ENCODE measurements at places on chromosomes 13 and 19.

GRCh38 chr19:56690670-56691069 is 19.1 kb upstream of the ZNF835 start:
- no peak for DNase-seq

DNA sequence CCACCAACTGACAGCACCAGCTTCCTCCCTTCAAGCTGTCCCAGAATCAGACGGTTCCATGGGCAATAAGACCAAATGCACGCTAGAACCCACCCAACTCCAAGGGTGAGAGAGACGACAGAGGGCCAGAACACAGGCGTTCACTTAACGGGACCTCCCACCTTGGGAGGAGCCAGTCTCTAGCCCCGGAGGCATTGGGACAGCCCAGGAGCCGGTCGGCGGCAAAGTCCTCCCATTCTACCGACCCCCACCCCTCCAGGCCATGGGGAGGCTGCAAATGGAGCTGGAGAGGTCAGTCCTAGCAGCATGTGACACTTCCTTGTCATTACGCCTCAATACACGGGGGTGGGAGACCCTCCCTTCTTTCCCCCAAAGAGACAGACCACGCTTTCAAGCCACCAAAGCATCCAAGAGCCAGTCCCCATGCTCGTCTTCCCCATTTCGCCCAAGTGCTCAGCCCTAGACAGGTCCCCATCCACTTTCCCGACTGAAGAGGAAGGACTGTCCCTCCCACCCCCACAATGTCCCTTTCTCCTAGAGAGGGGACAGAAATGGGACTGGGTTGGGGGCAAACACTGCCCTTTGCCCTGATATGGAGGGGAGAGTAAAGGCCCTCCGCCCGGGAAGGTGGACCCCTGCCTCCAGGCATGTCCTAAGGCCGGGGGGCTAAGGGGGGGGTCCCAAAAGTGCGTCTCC is 964 bp downstream of the KHSRP start:
- no peak for DNase-seq

DNA sequence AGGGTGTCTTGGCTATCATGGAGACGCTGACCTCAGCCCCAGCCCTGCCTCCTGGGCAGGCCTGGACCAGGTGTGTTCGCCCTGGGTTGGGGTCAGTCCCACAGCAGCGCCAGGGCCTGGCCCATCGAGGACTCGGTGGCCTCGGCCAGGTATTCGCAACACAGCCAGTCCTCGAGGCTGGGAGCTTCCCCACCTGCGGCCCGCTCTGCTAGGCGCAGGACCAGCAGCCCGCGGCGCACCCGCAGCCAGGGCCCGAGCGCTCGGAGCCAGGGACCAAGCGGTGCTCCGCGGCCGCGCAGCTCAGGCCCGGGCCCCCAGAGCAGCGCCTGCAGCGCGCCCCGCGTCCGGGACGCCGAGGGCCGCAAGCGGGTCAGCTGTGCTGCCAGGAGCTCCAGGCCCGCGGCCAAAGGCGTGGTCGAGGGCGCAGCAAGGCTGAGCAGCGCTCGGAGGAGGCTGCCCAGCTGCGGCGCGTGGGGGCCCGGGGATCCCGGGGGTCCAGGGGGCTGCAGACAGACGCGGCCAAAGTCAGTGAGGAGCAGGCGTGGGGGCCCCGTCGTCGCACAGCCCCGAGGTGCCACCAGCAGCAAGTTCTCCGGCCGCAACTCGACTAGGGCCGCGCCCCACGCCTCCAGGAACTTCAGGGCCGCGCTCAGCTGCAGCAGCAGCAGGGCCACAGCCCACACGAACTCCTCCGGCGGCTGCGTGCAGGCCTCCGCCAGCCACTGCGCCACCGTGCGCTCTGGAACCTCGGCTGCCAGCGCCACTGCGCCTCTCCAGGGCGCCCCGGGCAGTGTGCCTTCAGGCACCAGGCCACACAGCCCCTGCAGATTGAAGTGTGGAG is 6.2 kb downstream of the PEAK3 start:
- DNase-seq, result no peak

DNA sequence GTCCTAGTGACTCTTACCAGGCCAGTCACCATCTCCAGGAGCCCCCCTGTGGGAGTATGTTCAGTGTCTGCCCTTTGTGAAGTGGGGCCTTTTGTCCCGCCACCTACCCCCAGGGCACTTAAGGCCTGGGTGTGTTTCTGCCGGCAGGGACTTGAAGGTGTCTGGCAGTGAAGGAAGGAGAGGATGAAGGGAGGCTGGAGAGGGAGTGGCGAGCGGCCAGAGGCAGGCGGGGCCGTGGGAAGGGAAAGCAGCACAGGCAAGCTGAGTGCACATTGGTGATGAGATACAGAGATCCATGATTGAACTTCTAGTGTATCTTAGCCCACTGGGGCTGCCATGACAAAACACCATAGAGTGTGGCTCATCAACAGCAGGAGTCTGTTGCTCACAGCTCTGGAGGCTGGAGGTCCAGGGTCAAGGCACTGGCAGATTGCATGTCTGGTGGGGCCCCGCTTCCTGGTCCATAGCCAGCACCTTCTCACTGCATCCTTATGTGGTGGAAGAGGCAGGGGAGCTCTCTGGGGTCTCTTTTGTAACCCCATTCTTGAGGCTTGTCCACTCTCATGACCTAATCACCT is 17.5 kb downstream of the CUL4A start:
- no peak for DNase-seq

- no peak for DNase-seq
These were observed 3.8 kb upstream of the UQCR11 start for GRCh38 chr19:1609103-1609396.

DNA sequence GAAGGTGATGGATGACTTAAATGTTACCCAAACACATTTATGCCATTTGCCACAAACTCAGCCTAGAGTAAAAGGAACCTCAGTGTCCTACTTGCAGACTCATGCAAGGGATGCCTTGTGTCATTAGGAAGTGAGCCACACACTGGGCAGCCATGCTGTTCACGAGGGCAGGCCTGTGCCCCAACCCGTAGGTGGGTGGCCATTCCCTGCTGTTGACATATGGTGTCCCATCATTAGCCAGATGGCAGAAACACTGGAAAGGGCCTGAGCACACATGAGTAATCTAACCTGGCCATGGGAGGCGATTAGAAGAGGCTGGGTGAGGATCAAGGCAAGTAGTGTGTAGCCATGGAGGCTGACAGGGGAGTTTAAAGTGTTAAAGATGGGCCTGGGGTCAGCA is 9.7 kb upstream of the LRCH1 start:
- no peak for DNase-seq

DNA sequence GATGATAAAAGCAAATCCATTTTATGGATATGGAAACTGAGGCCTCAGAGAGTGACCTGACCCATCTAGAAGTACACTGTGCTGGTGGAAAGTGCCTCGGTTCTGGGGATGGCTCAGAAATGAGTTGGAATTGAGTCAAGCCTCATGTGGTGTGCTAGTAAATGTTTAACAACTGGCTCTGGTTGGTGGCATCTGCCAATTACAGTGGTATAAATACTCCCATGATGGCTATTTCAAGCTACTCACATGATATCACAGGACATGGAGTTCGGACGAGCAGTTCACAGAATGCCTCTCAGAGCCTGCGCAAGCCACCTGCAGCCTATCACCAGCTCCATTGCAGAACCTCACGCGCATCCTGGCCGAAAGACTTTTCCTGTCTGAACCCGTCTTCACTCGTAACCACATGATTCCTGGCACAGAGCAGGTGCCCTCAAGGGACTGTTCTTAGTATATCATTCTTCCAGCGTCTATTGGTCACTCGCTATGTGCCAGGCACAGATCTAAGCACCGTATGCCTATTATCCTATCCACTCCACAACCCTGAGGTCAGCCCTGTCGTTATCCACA is 9.1 kb downstream of the TMEM150B start:
- no peak for DNase-seq

DNA sequence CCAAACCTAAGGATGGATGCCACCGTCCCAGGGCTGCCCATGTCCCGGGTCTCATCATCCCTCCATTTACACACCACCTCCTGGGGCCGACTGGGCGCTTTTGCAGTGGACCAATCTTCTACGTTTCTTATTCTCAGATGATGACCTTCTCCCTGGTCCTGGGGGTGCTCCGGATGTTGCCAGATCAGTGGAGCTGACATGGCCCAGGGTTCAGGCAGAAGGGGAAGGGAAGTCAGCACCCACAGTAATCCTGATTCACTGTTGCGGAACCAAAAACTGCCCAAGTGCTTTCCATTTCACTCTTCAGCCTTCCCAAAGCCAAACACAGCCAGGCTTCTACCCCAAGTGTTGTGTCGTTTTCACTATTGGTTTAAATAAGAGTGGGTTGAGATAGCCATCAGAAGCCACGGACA is 29.8 kb downstream of the RAB20 start:
- no peak for DNase-seq

DNA sequence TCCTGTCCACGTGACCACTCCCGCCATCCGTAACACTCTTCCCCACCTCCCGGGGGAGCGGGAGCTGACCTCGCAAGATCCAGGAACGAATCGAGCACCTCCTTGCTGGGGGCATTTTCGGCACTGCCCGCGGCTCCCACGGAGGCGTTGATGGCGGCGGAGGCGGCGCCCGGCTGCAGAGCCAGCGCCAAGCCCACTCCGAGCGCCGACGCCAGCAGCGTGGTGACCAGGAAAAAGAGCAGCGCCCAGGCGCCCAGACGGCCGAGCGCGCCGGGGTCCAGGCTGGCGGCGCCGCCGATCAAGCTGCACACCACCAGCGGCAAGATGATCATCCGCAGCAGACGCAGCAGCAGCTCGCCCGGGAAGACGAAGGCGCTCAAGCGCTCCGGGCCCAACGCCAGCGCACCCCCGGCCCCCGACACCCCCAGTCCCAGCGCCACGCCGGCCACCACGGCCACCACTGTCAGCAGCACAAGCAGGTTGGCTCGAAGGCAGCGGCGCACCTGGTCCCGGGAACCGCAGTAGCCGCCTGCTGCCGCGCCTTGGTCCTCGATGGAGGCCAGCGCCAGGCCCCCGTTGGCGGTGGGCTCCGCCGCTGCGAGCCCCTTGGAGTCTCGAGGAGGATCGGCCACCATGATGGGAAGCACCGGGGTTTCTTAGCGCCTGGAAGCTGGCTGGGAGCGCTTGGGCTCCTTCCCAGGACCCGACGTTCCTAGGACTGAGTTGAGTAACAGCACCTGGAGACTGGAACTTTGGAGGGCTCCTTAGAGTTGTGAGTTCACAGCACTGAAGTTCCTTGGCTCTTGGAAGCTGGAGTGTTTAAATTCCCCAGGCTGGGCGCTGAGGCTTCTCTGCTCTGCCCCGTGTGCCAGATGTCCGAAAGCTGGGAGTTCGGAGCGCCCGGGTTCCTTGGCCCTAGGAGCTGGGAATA is 798 bp downstream of the SLC1A5 start:
- DNase-seq, result no peak

GRCh38 chr13:43405457-43405856 is 381.3 kb downstream of the ENOX1 start:
- DNase-seq, result no peak

DNA sequence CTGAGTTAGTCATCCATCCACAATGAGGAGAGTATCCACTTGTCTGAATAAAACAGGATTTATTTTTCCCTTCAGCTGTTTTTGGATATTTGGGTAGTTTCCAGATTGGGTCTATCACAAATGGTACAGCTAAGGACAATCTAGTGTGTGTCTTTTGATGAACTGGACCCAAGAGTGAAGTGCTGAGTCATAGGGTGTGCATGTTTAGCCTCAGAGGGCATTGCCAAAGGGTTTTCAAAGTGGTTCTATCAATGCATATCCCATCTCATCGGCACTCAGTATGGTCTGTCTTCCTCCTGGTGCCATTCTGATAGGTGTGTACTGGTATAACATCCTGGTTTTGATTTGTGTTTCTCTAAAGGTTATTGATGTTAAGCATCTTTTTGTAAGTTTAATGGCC is 62.3 kb downstream of the GSX1 start:
- no peak for DNase-seq
